ENCODE measurements at places on chromosomes 4 and X.

GRCh38 chr4:4455210-4455865 is 68.4 kb downstream of the NSG1 start:
- no peak for DNase-seq

DNA sequence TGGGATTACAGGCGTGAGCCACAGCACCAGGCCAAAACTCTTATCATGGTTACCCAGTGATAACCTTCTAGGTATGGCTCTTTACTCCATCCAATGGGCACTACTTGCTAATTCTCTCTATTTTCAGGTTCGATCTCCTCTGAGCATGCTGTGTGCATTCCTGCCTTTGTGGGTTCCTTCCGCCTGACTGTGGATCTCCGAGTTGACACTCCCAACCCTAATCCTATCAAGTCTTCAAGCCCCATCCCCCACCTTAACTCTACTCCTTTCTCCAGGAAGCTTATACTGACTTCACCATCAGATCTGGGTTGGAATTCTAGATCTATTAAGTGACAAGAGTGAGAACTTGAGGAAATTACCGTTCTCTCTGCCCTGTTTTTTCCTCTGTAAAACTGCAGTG is 64.6 kb downstream of the ZAR1 start:
- DNase-seq, result no peak

- DNase-seq, result no peak
Observed at GRCh38 chr4:141306331-141306730, 85.6 kb downstream of the ZNF330 start.

DNA sequence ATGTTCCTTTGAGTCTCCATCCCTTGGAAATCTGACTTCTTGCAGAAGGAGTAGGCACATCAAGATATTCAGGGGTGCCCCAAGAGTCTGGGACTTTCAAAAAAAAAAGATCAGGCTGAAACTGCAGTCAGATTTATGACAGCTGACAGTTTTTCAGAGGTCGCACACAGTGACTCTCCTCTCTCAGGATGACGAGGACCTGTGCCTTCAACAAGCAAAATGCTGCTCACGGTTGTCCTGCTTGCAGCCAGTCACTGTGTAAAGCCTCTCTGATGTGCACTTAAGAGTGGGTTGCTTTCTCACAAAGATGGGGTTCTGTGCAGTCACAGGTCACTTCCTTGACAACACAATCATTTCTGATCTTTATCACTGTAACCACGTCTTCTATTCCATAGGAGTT is 178.2 kb downstream of the PTTG2 start:
- DNase-seq, result no peak

- no peak for DNase-seq
Observed at GRCh38 chrX:1134156-1134555, 78.3 kb downstream of the CRLF2 start.

Measured in stimulated activated CD8-positive, alpha-beta memory T cell treated with anti-CD3 and anti-CD28 coated beads, Interleukin-7, amount 100 ng/mL, for 48 hours (primary cell).